ENCODE measurements at places on chromosomes 12 and 14.

- peak; percentile 61 for DNase-seq
These were observed 15.7 kb downstream of the TBX3 start for GRCh38 chr12:114668151-114668885.

DNA sequence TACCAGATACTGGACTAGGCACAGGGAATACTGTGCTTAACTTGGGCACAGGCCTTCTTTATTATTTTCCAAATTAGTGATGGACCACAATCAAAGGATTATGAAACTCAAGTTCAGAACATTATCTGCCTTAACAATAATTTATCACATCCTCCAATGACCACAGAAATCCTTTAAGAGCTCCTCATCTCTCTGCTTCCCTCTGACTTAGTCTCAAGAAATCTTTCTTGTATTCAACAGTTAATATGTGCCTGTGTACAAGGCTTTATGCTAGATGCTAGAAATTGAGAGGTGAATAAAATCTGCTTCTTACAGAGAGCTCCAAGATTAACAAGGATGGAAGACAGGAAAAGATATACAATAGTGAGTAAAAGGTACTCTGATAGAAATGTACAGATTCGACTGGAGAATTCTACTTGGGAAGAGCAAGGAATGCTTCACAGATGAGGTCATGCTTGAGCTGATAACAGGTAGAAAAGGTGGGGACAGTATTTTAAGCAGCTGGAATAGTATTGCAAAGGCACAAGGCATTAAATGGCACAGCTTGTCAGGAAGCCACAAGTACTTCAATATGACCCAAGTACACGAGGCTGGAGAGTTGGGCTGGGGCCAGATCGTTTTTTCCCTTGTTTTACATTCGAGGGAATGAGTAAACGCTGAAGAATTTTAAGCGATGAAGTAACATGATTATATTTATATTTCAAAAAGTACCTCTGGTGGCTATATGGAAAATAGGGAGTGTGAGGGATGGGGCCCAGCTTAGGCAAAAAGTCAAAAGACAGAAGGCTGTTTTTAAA is 55.1 kb upstream of the ARID2 start:
- DNase-seq: no peak

DNA sequence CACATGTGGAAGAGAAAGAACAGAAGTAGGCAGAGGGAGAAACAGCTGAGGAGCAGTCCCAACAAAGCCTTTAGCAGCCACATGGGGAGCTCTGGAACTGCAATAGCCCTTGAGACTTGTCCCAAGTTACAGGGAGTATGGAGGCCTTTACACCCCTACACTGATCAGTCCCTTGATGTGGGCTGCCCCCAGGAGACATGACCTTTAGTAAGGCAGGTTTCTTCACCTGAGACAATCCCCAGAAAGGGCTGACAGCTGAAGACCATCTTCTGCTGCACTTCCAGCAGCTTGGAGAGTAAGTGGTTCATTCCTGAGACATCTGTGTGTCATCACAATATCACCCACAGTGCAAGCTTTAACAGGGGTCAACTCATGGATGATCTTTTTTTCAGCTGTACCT is 8.6 kb upstream of the SNAPC1 start:
- DNase-seq: no peak

GRCh38 chr12:132550014-132550802 is 60.2 kb downstream of the LRCOL1 start:
- no peak for DNase-seq

DNA sequence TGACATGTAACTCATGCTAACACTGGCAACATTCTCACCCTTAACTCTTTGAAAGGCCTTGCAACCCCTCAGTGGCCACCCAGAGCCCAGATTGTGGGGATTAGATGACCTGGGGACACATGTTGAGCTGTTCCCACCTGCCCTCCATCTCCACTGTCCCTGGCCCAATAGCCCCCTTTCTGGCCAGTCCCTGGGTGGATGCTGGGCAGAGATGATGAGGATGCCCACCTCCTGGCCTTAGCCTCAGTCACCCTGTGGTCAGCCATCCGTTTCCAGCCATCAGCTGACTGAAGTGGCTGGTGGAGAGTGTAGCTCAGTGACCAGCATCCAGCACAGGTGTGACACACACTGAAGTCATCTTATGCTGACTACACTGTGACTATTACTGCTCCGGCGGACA is 4.7 kb downstream of the ANHX start:
- no peak for DNase-seq

DNA sequence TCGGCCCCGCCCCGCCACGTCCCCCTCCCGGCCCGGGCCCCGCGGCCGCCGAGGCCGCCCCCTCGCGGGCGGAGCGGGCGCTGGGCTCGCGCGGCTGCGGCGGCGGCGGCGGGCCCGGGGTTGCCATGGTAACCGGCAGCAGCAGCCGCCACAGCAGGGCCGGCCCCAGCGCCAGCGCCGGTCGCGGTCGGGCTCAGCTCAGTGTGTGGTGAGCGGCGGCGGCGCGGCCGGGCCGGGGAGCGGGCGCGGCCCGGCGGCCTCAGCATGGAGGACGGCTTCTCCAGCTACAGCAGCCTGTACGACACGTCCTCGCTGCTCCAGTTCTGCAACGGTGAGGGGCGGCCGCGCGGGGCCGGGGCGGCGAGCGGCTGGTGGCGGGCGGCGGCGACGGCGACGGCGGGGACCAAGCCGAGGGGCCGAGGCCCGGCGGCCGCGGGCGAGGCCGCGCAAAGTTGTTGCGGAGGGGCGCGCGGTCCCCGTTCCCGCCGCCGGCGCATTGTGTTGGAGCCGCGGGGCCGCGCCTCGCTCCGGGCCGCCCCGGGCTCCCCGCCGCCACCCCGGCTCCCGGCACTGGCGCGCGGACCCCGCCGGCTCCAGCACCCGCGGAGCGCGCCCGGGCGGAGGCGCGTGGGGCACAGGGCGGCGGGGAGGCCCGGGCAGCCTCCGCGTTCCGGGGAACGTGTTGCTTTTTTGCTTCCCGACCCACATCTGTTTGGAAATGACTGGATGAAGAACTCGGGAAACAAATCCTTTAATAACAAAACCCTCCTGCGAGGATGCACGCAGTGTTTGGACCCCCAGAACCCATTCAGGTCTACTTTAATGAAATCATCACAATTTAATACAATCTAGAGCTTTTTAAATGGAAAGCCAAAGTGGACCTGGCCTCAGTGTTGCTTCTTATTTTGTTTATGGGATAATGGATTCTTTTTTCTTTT is at the start of gene EML1:
Gene EML1 (plus strand): TSS at position 201 of the 938 bp plus-strand sequence. CDS start 64 bp downstream, at position 265.
- peak; percentile 67 for DNase-seq

DNA sequence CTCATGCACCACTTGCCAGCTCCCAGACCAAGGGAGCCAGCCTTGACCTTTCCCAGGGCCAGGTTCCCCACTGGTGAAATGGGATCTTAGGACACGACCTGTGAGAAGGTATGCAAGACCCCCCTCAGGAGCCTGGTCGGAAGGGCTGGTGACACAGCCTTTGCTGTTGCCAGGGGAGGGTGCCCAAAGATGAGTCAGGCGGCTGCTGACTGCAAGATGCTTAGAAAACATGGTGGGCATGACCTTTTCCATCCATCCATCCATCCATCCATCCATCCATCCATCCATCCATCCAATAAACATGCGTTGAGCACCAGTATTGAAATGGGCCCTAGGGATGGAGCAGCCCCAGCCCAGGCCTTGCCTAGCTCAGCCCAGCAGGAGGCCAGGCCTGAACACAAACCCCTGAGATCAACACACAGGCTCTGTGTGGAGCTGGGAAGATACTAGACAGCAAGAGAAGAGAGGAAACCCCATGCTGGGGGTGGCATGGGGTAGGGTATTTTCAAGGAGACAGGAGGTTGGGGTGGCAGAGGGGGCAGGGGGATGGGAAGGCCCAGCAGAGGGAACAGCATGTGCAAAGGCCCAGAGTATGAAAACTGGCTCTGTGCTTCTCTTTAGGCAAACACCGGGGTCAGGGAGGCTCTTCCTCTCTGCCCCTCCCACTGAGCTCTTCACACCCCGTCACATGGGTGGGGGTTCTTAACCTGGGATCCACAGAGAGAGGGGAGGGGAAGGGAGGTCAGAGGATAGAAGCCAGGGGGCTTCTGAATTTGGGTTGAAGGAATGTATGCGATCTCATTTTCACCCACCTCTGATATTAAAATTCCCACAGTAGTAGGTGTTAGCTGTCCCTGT is 26.2 kb upstream of the YY1 start:
- DNase-seq: no peak

DNA sequence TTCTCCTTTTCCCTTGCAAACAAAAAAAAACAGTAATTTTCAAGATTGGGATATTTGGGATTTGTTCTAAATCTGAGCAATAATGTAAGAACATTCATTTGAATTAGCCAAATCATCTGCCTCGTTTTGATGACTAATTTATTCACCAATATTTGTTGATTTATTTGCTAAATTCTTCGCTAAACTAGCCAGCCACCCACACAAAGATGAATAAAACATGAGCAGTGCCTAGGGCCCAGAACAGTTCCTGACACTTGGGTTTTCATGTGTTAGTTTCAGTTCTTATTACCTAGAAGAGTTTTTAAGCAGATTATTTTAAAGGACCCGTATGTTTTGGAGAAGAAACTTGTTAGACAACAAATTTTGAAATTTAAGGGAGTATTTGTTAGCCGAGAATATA is 1.4 kb downstream of the ETNK1 start:
- no peak for DNase-seq

DNA sequence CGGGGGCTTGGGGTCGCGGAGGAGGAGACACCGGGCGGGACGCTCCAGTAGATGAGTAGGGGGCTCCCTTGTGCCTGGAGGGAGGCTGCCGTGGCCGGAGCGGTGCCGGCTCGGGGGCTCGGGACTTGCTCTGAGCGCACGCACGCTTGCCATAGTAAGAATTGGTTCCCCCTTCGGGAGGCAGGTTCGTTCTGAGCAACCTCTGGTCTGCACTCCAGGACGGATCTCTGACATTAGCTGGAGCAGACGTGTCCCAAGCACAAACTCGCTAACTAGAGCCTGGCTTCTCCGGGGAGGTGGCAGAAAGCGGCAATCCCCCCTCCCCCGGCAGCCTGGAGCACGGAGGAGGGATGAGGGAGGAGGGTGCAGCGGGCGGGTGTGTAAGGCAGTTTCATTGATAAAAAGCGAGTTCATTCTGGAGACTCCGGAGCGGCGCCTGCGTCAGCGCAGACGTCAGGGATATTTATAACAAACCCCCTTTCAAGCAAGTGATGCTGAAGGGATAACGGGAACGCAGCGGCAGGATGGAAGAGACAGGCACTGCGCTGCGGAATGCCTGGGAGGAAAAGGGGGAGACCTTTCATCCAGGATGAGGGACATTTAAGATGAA is 630 bp downstream of the FOS start:
- peak; percentile 7 for DNase-seq

DNA sequence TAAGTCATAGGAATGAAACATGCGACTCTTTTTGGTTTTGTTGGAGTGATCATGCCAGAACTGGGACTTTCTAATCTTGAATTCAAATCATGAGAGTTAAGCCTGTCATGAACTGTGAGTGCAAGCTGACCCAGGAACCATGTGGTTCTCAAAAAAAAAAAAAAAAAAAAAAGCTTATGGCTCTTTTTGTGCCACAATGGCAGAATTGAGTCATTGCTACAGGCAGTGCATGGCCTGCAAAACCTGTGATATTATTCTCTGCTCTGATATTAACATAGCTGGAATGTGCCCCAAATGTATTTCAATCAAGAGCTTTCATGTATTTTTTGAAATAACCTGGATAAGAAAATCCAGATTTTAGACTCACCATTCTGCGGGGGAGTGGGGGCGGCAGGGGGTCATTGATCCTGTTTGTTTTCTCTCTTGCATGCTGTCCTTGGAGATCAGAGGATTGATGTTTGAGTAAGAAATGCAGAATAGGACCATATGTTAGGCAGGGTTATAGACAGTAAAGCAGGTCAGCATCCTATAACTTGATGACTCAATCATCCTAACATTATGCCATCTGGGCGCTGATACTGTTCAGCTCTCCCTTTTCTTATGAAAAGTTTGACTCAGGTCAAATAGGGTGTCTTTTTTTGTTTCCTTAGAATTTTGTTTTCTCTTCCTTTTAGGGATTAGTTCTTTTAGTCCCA is 797.4 kb downstream of the DIO2 start:
- no peak for DNase-seq
